IPS-NIHi11 (cell line): ENCODE measurements at places on chromosomes 6 and 20.

GRCh38 chr6:143540192-143540591 lies 28.7 kb upstream of the FUCA2 start:
- no peak for DNase-seq

DNA sequence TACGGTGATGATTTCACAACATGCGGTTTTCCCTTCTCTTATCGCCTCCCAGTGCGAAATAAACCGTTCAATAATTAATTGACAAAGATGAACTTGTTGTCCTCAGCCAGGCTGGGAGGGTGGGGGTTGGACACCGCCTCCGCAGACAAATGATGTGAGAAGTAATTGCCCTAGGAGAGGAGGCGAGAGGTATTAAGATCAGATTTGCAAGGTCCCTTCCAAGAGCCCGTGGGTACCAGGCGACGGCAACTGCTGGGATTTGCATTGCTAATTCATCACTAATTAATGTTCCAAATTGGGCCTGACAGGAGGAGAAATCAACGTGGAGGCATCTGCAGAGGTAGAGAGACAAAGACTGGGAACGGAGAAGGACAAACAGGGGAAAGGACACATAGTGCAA lies 90.2 kb upstream of the CCDC167 start:
- no peak for DNase-seq

DNA sequence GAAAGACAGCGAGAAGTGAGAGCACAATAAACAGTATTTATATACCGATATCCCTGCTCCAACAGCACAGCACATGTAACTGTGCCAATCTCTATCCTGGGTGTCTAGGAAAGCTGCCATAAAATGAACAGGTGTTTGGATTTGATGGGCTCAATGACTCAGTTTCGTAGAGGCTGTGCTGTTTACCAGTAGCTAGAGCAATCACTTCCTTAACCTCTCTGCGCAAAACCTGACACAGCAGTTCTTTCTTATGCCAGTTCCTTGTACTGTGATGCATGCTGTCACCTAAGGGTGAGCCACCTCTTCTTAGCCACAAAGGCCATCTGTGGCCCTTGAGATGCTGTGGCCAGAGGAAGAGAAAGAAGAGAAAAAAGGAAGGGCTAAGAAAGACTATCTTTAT lies 59.3 kb downstream of the SHPRH start:
- DNase-seq, result no peak

GRCh38 chr6:159829526-159829925 lies 29.4 kb downstream of the PNLDC1 start:
- no peak for DNase-seq

DNA sequence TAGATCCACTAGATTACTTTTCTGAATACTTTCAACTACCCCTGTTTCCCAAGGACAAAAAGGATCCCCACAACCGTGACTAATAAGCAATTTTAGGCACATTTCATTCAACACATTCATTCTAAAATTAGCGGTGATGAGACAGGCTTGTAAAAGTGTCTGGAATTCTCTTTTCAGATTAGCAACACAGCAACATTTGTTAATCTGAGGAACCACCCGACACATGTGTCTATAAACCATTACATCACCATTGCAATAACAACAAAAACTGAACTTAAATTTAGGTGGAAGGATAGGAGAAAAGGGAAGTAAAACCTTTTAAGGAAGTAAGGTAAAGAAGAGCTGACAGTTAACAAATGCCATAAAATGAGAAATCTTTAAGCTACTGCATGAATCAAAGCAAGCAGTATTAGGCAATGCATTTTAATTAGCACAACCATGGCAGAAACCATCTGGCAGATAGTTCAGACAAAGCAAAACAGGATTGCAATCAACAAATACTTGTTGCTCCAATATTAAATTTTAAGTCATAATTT lies 49.1 kb downstream of the MAP3K7 start:
- no peak for DNase-seq

DNA sequence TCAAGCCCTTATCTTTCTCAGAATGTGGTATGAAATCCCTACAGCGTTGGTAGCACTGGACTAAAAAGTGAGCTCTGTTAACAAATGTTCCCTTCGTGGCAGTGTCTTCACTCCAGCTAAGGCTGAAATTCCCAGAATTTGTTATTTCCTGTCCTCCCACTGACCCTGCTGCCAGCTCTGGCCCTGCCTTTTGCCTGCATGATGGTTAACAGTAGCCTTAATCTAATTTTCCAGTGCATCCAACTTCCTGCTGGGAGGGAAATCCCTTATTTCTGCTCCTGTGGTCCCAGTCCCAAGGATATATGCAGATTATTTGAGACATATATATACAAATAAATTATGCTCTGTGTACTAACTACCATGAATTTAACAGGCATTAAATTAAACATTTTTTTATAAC lies 157.2 kb upstream of the CARMIL1 start:
- no peak for DNase-seq

DNA sequence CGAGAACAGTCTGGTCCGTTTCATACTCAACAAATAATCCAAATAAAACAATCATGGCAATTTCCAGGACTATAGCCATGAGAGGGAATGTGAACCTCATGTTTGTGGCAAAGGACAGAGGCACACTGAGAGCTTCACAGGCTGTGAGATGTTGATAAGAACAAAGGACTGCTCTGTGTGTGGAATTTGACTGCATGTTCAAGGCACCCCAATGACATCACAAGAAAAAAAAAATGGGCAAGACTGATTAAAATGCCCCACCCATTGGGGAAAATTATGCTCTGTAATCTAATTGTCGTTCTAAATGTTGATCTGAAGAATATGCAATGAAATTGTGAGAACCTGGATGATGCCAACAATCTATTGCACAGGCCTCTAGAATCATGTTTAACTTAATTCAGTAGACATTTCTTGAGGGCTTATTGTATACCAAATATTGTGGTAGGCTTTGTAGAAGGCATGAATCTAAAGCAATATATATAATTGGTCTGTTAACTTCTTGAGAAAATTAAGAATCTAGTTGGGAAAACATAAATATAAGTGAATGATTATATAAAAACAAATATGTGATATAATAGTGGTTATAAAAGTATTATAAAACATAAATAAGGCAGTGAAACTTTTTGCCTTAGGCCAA lies at the start of gene RHAG:
RHAG (minus strand) TSS at position 127 of the 637 bp plus-strand sequence; CDS start at position 100, 27 bp downstream.
- no peak for DNase-seq
